ENCODE measurements at places on chromosomes 3 and 15. TPM values are rescaled to one million over a fixed set of nuclear protein-coding genes. Genes with fewer than 3 reads are reported as not detected.

DNA sequence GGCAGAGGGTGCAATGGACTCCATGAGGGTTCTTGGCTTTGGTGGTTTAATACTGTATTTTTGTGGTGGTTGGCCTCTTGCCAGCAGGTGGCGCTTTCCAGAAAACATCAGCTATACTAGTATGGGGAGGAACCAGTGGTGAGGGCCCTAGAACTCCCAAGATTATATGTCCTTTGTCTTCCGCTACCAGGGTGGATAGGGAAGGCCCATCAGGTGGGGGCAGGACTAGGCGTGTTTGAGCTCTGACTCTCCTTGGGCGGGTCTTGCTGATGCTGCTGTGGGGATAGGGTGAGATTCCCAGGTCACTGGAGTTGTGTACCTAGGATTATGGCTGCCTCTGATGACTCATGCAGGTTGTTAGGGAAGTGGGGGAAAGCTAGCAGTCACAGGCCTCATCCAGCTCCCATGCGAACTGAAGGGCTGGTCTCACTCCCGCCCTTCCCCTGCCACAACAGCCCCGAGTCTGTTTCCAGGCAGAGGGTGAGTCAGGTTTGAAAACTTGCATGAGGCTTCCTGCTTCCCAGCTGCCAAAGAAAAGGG is 357.7 kb downstream of the OTOL1 start:
- no peak overlapping the region for H3K4me3 ChIP-seq
- no peak overlapping the region for H3K27ac ChIP-seq
- no peaks in the 10 kb centered on the region for H3K36me3 ChIP-seq
- no peaks in the 10 kb centered on the region for H3K27me3 ChIP-seq

DNA sequence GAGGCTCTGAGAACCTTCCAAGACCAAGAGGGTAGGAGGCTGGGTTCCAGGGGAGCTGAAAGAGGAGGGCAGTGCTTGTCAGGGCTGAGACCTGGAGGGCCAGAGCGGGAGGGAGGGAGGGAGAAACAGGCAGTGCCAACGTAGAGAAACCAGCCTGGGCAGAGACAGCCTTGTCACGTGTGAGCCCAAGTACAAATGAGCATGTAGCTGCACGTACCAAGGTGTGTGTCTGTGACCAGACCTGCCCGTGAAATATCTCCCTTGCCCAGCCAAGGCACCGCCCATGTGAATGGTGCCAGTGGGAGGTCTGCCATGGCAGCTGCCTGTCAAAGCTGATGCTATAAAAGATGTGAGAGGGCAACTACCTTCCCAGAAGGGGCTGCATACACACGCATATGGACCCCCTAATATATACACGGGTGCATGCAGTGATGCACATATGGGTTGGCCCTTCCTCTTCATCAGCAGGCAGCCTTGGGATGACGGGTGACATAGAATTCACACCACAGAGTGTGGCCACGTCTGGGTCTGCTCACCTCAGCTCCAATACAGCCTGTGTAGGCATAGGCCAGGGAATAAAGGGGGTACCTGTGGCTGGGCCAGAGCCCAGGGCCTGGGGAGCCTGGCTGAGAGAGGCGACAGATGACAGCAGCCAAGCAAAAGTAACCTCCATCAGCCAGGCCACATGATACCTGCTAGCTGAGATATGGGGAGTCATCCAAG is 7.8 kb upstream of the CTDSPL start:
- H3K4me3 ChIP-seq = no peak overlapping the region
- no peaks in the 10 kb centered on the region for H3K36me3 ChIP-seq
- peaks cover 24% of the 10 kb centered on the region for H3K4me1 ChIP-seq
- no peaks in the 10 kb centered on the region for H3K27me3 ChIP-seq

Gene TMEM207
- not detected for total RNA-seq

DNA sequence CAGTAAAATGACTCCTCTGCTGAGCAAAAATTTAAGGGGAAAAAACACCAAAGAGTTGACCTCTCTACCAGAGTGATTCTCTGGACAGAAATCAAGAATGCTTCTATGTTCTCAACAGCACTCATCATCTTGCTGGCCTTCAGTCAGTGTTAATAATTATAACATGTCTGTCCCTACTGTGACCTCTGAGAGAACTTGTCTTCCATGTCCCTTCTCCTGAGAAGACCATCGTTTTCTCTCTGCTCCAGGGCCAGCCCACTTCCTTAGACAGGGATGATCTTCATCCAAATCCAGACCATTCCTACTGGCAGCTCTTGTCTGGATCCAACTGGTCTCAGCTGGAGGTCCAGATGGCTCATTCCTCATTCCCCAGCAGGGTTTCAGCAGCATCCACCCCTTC is 139.0 kb upstream of the NECTIN3 start:
- H3K4me3 ChIP-seq = no peak overlapping the region
- no peaks in the 10 kb centered on the region for H3K27me3 ChIP-seq
- DNase-seq = no peak
- no peak overlapping the region for H3K27ac ChIP-seq
- H3K4me1 ChIP-seq = no peaks in the 10 kb centered on the region

GRCh38 chr15:39156646-39157250 is 424.1 kb upstream of the THBS1 start:
- H3K36me3 ChIP-seq = no peaks in the 10 kb centered on the region
- H3K4me3 ChIP-seq = no peak overlapping the region
- DNase-seq = no peak
- H3K27me3 ChIP-seq = no peaks in the 10 kb centered on the region
- no peaks in the 10 kb centered on the region for H3K4me1 ChIP-seq

GRCh38 chr3:102378216-102378615 is 56.6 kb upstream of the ZPLD1 start:
- no peaks in the 10 kb centered on the region for H3K4me1 ChIP-seq
- no peak overlapping the region for H3K4me3 ChIP-seq
- H3K27me3 ChIP-seq = no peaks in the 10 kb centered on the region
- DNase-seq = no peak
- no peaks in the 10 kb centered on the region for H3K36me3 ChIP-seq

- DNase-seq = no peak
- H3K36me3 ChIP-seq = no peaks in the 10 kb centered on the region
- no peaks in the 10 kb centered on the region for H3K27me3 ChIP-seq
Measured at GRCh38 chr3:64247991-64248646, 22.9 kb upstream of the PRICKLE2 start.

Data from GM23338 (cell line).